Activated CD4-positive, CD25-positive, alpha-beta regulatory T cell treated with anti-CD3 and anti-CD28 coated beads, Interleukin-2, amount 50 U/mL, for 72 hours (primary cell): ENCODE measurements at places on chromosomes 2 and 18.

DNA sequence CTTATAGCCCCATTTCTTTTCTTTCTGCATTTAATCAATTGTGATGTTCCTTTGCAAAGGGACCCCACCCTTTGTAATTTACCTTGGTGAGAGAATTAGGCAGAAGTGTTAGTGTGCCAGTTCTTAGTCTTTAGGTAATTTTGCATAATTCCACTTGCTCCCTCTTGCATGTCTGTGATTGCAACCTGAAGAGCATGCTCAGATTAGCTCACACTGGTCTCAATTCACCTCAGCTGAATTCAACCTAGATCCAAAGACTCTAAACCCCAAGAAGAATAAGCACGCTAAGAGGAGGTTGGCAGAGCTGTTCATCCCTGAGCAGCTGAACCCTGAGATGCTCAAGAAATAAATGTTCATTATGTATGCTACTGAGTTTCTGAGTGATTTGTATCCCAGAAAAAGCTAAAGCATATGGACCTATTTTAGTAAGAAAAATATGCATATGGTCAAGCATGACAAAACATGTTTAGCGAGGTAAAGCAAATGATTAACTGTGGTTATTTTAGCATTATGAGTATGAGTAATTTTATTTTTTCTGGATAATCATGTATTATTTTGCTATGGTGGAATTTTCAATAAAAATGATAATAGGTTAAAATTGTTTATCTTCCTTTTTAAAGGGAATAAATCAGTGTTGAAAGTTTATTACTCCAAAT is 299.2 kb upstream of the ZSWIM2 start:
- DNase-seq = no peak

- no peak for DNase-seq
Measured at GRCh38 chr2:128543036-128543435, 224.4 kb upstream of the HS6ST1 start.

DNA sequence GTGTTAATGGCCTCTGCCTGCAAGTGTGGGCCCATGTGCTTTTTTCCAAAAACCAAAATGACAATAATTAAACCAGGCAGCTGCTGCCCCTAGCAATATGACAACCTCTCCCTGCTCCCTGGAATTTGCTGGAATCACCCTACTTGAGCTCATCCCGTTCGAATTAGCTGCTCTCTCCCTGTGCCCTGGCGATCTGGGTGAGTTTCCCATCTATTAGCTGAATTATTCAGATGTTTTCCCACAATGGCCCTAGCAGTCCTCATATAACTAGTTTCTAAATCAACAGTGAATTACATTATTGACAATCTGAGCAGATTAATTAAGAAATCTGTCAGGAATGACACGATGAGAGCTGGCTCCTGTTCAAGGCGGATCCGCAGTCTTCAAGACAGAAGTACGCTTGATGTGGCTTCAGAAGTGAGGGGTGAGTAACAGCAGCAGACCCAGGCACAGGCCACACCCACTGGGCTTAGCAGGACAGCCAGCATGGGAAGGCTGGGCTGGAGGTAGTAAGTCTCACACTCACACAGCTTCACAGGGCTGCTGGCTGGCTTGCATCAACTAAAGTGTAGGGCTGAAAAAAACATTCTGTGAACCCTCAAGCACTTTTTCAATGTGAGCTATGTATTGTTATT is 366.2 kb upstream of the ID2 start:
- DNase-seq = no peak

GRCh38 chr18:54712306-54712705 is 116.0 kb upstream of the RAB27B start:
- DNase-seq = no peak
